HFFc6 (cell line): ENCODE measurements at places on chromosomes 4 and X. TPM values are rescaled to one million over a fixed set of nuclear protein-coding genes. Genes with fewer than 3 reads are reported as not detected.

ODAPH gene
- not detected in 3 replicates for total RNA-seq

DNA sequence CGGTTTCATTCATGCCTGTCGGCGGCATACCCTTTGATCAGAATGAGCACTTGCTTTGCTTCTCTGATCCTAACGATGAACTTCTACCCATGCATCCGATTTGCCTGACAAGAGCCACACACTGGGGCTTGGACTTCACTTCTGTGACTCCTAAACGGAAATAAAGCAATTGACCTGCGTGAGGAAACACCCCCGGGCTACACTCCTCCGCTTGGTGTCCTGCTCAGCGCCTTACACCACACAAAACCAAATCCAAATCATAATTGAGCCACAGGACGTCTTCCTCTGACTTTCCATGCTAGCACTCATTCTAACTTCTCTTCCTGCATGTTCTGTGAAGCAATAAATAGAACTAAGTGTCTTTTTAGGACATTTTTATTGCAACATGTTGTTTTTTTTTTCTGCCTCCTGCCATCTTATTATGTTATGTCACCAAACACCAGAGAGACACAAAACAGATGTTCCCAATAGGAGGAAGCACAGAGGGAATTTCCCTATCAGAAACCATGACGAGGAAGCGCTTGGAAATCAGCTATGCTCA is 110.8 kb upstream of the FAM9B start:
- no peak for DNase-seq

DNA sequence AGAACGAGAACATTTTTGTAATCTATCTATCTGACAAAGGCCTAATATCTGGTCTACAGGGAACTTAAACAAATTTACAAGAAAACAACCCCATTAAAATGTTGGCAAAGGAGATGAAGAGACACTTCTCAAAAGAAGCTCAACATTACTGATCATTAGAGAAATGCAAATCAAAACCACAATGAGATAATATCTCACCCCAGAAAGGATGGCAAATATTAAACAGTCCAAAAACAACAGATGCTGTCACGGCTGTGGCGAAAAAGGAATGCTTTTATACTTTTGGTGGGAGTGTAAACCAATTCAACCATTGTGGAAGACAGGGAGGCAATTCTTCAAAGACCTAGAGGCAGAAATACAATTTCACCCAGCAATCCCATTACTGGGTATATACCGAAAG is 2284.8 kb downstream of the ARAP2 start:
- DNase-seq: peak; percentile 55

PNMA5 gene
- not detected in 3 replicates for total RNA-seq

- peak; percentile 62 for DNase-seq
These were observed 49.2 kb downstream of the SEL1L3 start for GRCh38 chr4:25813448-25814106.

RTL9 gene
- total RNA-seq: 0.24 to 0.30 TPM (median 0.24 TPM) in 3 replicates

- no peak for DNase-seq
These were observed 326.6 kb upstream of the F9 start for GRCh38 chrX:139203651-139204570.

- DNase-seq: no peak
These were observed 59.3 kb downstream of the MAML3 start for GRCh38 chr4:140094438-140095420.
